ENCODE measurements at places on chromosomes 11 and 22.
A peak's percentile ranks its signal among the peaks of the same experiment; 100 is the strongest.

DNA sequence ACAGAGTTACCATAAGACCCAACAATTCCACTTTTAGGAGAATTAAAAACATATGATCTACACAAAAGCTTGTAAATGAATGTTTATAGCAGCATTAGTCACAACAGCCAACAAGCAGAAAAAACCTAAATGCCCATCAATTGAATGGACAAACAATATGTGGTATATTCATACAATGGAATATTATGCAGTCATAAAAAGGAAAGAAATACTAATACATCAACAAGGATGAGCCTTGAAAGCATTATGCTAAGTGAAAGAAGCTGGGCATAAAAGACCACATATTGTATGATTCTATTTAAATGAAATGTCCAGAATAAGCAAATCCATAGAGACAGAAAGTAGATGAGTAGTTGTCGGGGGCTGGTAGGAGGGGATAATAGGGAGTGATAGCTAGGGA is 5.0 kb downstream of the MPZL2 start:
- no peak for DNase-seq

GRCh38 chr11:11620173-11620920 is 1.5 kb downstream of the GALNT18 start:
- no peak for DNase-seq

GRCh38 chr11:20075627-20076026 is 84.6 kb downstream of the DBX1 start:
- DNase-seq = no peak

DNA sequence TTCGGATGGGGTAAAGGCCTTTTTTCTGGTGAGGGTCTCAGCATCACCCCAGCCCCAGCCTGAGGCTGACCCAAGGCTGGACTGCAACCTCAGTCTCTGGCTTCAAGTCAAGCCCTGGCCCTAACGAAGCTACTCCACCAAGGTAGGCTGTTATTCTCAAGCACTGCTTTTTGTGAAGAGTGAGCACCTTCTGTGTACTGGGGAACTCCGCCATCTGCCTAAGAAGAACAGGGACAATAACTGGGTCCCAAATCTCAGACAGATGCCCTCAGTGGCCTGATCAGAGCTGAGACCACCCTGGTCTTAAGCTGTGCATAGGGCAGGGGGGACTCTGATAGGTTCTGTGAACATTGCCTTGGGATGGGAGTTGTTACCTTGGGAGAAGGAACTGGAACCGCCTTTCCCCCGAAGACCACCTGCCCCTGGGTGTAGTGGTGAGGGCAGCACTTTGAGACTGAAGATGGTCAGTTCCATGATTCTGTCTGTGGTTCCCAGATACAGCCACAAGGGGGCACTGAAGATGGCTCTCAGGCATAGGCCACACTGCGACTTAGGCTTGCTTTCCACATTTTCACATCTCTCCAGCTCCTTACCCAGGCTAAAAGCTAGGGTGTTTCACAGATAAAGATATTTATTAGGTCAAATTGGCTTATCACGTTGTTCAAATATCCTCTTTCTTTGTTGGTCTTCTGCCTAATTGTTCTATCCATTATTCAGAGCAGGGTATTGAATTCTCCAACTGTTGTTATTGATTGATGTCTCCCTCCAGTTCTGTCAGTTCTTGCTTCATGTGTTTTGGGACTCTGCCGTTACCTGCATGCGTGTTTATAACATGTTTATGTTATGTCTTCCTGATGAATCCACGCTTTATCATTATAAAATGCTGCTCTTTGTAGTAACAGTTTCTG is 11.8 kb upstream of the UVRAG start:
- DNase-seq = peak; percentile 61

- DNase-seq = no peak
Observed at GRCh38 chr11:64037027-64037634, 1.4 kb downstream of the FLRT1 start.

DNA sequence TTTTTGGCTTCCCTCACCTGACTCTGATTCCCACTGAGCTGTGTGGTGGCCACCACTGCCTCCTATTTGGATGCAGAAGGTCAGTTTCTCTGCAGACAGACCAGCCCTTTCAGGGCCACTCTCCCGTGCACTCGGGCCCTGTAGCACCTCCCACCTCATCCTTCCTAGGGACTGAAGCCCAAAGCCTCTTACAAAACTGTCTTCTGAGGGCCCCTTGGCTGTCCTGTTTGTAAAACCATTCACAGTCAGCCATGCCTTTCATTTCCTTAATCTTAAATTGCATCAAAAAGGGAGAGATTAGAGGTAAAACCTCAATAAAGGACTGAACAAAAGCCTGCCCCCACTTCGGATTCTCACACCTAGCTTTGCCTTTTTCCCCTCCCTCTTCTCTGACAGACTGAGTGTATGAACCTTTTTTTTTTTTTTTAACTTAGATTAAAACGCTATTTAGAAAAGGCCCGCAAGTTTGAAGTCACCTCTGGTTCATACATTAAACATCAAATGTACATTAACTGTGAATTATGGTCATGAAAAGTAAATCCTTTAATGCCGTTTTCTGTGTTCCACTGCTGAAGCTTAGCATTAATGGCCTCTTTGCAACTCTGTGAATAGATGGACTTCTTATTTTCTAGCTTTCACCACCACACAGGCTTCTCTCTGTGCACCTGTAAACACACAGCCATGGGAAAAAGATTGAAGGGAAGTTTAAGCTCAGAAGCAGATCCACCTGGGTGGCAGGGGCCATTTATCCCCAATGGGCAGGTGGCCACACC is 247.2 kb upstream of the CADM1 start:
- DNase-seq = no peak

DNA sequence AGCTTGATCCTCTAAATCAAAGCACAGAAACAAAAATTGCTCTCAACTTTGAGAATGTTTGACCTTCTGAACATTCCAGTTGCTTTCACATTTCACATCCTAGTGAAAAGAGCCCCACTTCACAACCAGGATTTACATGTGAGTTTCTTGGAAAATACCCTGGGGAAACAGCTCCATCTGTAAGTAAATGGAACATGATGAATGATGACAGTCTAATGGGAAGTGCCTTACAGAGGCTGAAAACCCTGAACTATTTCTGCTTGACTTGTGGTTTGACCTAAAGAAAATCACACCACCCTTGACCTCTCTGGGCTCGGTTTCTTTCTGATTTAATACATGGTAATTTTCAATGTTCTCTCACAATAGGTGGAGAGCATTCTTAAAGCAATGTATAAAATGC is 499.4 kb upstream of the API5 start:
- DNase-seq = no peak

- DNase-seq = no peak
Observed at GRCh38 chr11:762421-763072, 14.7 kb downstream of the GATD1 start.

DNA sequence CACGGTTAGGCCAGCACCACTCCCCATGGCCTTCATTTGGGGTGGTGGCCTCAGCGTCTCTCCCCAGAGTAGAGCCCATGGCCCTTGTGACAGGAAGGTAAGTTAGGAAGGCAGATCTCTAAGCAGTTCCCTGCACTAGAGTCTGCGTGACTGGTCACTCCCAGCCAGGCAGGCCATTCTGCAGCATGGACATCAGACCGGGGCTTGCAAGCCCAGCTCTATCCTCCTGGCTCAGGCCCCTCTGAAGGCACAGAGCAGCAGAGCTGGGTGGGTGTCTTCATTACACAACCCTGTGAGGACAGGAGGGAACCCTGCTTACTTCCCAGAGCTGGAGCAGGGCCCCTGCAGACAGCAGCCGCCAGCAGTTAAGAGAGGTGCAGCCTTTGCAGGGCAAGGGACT is 77.3 kb downstream of the PIWIL3 start:
- no peak for DNase-seq

Data from activated CD4-positive, alpha-beta T cell treated with anti-CD3 and anti-CD28 coated beads for 24 hours (primary cell).